Coronary artery (tissue), 2 donors: ENCODE measurements at places on chromosomes 5 and 9.

GRCh38 chr5:149730620-149731331, 666 bp downstream of the PPARGC1B start:
- no peak for DNase-seq

DNA sequence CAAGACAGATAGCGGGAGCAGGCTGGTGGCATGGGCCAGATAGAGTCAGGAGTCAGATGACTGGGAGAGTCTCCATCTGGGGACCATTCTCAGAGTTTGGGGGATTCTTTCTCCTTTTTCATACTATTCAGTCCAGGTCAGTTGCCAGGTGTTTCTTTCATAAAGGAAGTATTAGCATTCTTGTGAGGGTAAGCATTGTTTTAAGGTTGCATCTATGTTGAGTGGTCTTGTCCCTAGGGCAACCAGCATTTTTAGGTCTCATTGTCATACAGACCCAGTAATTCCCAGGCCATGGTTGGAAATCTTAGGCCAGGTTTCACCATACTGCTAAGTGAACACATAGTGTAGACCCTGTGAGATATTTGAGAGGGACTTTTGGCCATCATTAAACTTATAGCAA, 122.3 kb upstream of the POC5 start:
- no peak for DNase-seq

DNA sequence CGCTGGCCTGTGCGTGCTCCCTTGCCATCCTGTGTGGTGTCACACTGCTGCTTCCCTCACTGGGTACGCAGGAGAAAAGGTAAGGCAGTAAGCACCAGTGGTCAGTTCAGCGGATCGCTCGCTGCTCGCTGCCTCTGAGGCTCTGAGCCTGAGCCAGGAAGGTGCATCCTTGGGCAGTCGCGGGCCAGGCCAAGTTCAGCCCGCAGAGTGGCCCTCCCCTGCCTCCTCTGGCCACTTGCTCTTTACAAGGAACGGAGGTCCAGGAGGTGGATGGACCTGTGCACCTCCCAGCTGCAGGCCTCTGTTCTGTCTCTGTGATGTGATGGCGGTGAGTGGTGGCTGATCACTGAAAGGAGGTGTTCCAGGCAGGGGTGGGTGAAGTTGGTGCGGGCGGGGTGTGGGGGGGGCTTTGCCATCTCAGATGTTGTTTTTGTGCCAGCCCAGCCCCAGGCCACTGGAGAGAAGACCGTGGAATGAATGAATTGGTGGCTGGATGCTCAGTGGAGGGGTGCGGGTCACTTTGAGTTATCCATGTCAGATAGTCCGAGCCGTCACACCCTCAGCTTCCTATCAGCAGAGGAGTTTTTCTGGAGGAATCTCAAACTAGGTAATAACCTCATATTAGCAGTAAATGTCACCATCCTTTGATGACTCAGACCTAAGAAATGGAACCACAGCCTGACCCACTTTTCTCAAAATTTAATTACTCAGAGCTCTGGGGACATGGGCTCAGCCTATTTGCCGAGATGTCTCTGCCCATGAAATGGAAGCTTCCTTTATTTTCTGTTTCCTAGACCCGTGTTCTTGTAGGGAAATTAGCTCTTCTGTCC, 7.3 kb downstream of the COL5A1 start:
- DNase-seq, result no peak

DNA sequence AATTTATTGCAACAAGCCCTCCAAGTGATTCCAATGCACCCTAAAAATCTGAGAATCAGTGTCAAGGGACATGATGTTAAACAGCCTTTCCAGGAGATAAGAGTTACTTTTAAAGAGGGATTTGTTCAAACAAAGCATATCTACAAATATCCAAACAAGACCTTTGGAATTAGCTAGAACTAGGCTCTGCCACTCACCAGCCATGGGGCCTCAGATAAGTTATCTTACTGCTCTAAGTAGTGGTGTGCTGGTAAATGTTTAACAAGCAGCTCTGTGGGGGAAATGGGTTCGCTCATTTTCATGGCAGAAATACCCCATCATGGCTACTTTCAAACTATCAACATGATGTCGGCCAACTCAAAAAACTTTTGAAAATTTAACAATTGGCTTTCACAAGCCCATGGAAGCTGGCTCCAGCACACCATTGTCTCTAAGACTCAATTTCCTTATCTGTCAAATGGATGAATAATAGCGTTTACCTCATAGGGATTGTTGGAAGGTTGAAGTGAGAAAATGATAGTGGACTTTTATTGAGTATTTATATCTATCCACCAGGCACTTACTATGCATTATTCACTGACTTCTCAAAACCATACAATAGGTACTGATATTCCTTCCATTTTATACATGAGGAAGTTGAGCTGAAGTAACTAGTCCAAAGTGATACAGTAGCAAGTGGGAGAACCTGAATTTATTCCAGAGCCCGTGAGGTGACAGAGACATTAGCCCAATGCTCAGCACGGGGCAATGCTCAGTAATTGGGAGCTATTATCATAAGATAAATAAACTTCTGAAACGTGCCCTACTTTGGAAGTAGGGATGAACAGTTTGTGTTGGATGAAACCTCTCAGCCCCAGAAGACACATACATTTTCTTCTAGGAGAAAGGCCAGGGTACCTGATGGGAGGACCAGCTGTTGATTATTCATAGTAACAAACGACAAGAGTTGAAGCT, 43.2 kb downstream of the SH3RF2 start:
- DNase-seq, result no peak

DNA sequence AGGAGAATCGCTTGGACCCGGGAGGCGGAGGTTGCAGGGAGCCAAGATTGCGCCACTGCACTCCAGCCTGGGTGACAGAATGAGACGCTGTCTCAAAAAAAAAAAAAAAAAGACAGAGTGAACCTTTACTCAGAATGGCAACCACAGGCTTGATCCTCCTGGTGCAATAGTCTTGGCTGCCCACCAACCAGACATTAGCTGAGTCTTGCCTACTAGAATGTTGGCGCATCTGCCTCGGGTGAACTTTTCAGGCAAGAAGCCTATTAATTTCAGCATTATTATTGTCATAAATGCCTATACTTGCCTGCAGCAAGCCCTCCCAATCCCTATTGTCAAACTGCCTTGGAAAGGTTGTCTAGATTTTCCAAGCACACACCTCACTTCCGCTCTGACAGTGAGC, 4.2 kb downstream of the SERINC5 start:
- no peak for DNase-seq

DNA sequence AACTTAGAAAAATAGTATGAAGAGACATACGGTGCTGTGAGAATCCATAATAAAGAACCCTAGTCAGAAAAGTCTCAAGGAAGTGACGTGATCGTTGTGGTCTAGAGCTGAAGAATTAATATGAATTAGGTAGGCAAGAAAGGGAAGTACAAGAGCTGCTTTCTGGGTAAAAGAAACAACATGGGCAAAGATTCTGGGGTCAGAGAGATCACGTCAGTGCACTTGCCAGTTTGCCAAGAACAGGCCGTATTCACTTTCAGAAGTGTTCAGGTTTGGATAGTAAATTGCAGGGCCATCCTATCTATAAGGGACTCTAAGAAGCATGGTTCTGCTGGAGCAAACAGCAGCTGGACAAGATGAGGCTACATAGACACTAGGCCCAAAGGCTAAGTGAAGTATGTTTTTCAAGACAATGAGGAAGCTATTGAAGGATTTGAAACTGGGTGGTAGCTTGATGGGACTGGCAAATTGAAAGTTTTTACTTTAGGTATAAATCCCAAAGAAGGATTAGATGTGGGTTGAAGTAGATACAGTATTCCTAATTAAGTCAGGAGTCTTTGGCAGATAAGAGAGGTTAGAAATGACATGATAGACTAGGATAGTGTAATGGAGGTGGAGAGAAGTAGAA, 4.8 kb upstream of the CHD1 start:
- no peak for DNase-seq
